ENCODE measurements at places on chromosomes 11 and 22.

GRCh38 chr11:113087706-113088105 lies 126.5 kb downstream of the NCAM1 start:
- H3K4me1 ChIP-seq: no peaks in the 10 kb centered on the region
- H3K4me3 ChIP-seq: no peak overlapping the region
- no peaks in the 10 kb centered on the region for H3K36me3 ChIP-seq
- no peak for DNase-seq

DNA sequence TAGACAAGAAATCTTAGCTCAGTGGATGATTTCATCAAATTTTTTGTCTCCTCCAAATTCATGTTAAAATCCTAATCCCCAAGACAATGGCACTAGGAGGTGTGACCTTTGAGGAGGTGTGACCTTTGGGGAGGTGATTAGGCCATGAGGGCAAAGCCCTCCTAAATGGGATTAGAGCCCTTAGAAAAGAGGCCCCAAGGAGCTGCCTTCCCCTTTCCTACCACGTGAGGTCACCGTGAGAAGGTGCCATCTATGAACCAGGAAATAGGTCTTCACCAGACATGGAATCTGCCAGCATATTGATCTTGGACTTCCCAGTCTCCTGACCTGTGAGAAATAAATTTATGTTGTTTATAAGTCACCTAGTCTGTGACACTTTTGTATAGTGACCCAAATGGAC lies 138.7 kb downstream of the TRIM29 start:
- no peak overlapping the region for H3K27ac ChIP-seq
- no peak for DNase-seq
- H3K4me3 ChIP-seq: no peak overlapping the region
- H3K4me1 ChIP-seq: no peaks in the 10 kb centered on the region
- H3K36me3 ChIP-seq: no peaks in the 10 kb centered on the region

DNA sequence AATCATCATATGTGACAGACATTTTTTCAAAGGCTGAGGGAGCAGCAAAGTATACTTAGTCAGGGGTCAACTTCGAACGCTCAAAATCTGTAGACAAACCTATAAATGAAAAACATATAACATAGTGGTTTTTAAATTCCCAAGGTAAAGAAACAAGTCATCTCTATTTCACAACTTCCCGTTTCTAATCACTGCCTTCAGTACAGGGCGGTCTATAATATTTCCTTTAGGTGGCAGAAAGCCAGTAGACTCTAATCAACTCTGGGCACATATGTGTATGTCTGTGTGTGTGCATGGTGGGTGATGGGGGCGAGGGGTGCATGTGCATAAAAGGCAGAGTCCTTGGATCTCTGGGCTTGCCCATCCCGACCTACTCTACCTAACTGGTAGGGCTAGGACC lies 55.0 kb upstream of the ARFGAP3 start:
- no peak overlapping the region for H3K4me3 ChIP-seq
- no peaks in the 10 kb centered on the region for H3K36me3 ChIP-seq
- no peak for DNase-seq
- no peak overlapping the region for H3K27ac ChIP-seq

DNA sequence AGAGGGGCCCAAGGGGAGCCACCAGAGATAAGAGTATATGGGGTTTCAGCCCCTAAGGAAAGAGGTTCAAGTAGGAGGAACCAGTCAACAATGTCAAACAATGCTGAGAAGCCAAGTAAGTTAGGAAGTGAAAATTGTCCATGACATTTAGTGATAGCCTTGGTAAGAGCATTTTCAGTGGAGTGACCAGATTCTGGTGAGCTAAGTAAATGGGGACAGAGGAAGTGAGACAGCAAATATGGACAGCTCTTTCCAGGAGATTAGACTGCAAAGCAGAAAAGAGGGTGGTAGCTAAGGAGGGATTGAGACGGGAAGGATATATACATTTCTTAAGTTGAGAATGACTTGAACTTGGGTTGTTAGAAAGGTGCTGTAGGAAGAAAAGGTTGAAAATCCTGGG lies 22.9 kb downstream of the POLD3 start:
- H3K4me1 ChIP-seq: peaks cover 27% of the 10 kb centered on the region
- H3K4me3 ChIP-seq: no peak overlapping the region
- no peak overlapping the region for H3K27ac ChIP-seq
- H3K27me3 ChIP-seq: no peaks in the 10 kb centered on the region
- H3K36me3 ChIP-seq: peaks cover 32% of the 10 kb centered on the region

All from esophagus muscularis mucosa (tissue), 4 donors.